ENCODE measurements at places on chromosomes 11 and 22.

- DNase-seq: no peak
Measured at GRCh38 chr11:11279956-11280689, 72.9 kb downstream of the CSNK2A3 start.

DNA sequence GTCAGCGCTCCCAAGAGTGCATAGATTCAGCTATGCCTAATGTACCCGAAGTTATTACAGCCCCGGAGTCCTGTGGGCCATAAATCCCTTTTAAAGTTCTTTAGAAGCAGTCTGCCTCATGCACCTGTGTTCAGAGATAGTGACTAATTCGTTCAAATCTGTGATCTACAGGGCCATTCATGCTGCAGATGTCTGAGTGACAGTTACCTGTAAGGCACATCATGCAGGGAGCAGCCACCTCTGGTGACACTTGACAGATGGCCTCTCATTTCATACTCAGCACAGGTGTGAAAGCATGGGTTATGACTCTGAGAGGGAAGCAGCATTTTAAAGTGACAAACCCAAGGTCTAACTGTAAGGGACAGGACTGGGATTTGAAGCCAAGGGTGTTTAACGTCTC lies 2.4 kb upstream of the E2F8 start:
- DNase-seq: no peak

DNA sequence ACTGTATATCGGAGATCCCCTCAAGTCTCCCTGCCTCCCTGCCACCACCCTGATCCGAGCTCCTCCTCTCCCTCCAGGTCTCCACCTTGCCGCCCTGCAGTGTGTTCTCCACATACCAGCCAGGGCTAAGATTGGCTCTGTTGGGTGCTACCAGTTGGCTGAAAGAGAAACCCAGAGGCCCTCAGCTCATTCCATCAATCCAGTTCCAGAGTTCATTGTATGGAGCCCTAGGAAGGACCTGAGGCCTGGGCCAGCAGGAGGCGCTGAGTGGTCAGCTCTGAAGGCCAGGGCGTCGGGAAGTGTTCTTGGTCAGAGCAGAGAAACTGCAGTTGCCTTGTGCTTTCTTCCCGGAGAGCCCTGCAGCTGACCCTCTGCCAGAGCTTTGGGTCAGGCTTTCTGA lies 2.2 kb upstream of the TOP3B start:
- no peak for DNase-seq

GRCh38 chr11:72204886-72205285 lies 11.7 kb upstream of the FOLR2 start:
- no peak for DNase-seq

DNA sequence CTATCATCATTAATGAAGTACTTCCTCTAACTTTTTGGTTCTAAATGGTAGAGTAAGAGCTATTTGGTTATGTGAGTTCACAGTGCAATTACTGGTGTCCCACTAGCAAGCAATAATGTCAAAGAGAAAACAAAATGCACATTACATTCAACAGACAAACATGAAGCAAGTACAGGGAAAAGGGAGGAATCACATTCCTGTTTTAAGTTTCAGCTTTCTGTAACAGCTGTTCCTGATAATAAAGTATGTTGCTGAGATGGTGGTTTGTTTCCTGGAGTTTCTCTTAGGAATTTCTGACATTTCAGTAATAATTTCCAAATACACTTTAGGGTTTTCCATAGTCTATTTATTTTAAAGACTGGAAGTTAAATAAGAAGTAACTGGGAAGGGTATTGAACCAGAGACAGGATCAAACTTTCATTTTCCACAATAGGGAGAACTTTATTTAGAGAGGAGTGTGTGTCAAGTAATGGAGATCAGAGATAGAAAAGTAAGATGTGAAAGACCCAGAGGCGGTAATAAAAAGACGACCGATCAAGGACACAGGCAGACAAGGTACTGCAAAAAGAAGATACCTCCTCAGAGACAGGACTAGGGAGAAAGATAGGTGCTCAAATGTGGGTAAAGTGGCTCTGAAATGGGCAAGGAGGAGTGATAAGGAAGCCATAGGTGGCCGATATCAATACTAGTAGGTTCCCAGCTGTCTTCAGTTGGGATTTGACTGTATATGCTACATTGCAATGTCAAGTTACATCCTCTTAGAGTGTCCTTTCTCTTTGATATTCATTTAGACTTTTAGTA lies 20.8 kb upstream of the CLNS1A start:
- no peak for DNase-seq

- DNase-seq: no peak
Measured at GRCh38 chr11:100793525-100793924, 106.4 kb downstream of the ARHGAP42 start.

DNA sequence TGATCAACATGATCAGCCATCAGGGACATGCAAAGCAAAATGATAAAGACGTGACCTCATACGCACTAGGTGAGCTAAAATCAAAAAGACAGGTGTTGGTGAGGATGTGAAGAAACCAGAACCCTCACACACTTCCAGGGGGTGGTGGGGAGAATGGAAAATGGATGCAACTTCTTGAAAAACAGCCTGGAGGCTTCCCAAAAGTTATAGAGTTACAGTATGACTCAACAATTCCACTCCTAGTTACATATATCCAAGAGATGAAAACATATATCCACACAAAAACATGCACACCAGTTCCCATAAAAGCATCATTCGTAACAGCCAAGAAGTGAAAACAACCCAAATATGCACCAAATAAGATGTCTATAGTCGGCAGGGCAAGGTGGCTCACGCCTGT lies 42.1 kb upstream of the APLNR start:
- no peak for DNase-seq

DNA sequence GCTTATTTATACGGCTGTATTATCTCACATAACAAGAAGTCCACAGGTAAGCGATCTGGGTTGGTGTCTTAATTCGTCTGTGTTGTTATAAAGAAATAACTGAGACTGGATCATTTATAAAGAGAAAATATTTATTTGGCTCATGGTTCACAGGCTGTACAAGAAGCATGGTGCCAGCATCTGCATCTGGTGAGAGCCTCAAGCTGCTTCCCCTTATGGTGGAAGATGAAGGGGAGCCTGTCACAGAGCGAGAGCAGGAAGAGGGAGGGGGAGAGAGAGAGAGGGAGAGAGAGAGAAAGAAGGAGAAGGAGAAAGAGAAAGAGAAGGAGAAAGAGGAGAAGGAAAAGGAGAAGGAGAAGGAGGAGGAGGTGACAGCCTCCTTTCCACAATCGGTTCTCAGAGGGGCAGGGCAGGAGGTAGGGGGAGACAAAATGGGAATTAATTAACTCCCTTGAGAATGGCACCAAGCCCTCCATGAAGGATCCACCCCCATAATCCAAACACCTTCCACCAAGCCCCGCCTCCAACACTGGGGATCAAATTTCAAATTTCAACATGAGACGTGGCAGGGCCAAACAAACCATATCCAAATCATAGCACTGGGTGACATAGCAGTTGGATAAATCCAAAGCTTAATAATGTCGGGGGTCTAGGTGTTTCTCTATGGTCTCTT lies 15.0 kb upstream of the TRIM44 start:
- DNase-seq: peak; percentile 35

- DNase-seq: no peak
Measured at GRCh38 chr11:10351765-10352641, 47.1 kb downstream of the ADM start.

DNA sequence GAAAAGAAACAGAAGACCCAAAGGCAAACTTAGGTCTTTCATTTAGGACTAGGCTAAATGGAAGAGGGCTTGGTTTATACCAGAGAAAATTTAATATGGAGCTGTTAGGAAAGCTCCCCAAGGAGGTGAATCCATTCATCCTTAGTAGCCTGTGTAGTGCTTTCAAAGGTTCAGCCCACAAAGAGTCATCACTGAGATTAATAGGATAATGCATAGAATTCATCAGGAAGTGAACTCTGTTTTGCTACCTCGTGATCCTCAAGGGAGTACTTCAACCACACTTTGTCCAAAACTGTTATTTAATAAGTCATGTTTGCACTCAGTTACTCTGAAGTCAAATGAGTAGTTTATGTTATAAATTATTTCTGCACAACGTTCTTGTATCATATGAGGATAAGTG lies 43.3 kb upstream of the MMP7 start:
- no peak for DNase-seq

GRCh38 chr11:108333403-108333899 lies 110.6 kb downstream of the ATM start:
- DNase-seq: no peak
